ENCODE measurements at places on chromosomes 7 and 10. TPM values are rescaled to one million over a fixed set of nuclear protein-coding genes. Genes with fewer than 3 reads are reported as not detected.

RPEL1 gene
- 0.18 TPM for polyA plus RNA-seq

DNA sequence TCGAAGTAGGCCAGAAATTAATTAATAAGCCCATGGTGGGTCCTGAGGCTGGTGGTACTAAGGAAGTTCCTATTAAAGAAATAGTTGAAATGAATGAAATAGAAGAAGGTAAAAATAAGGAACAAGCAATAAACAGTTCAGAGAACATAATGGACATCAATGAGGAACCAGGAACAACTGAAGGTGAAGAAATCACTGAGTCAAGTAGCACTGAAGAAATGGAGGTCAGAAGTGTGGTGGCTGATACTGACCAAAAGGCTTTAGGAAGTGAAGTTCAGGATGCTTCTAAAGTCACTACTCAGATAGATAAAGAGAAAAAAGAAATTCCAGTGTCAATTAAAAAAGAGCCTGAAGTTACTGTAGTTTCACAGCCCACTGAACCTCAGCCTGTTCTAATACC lies 36.0 kb downstream of the SLK start:
- no peak for DNase-seq

- DNase-seq, result no peak
Observed at GRCh38 chr10:48496105-48496830, 108.6 kb downstream of the ARHGAP22 start.

HOXA9 gene
- polyA plus RNA-seq, result 124 TPM

DNA sequence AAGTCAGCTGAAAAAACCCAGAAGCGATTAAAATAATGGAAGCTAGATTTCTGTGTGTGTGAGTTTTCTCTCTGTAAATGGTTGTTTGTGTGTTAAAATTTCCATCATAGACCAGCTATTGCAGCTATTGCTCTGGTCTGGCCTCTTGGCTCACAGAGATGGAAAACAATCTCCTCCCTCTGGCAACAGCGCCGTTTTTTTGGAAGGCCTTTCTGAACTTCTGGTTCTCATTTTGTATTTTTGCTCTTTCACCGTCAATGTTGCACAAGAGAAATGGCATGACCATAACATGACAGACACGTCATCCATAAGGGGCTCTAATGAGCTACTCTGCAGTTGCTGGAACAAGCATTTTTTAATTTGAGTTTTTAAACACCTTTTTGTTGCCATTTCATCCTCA lies 91.0 kb downstream of the CUBN start:
- no peak for DNase-seq

SLC16A12 gene
- 33.3 TPM for polyA plus RNA-seq

DNA sequence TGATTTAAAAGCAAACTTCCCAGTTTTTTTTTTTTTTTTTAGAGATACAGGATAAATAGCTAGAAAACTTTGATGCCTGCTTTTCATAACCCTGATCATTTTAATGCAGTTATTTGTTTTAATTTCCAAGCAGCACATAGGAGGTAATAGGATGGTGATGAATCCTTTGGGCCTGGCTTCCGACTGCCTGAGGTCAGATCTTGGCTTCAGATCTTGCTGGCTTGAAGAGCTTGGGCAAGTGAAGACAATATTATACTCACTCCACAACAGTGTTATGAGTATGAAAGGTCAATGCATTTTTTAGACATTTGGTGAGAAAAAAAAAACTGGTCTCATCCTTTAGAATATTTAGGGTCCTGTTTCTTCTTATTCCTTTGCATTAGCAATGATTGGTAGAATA lies 124.8 kb upstream of the PRKCQ start:
- DNase-seq, result no peak

SUGCT gene
- 14.0 TPM for polyA plus RNA-seq

CCSER2 gene
- polyA plus RNA-seq, result 31.4 TPM

SPDYE11 gene
- 1.6 TPM for polyA plus RNA-seq

FXYD4 gene
- not detected for polyA plus RNA-seq

WBP1L gene
- 41.7 TPM for polyA plus RNA-seq

SPDYE9 gene
- polyA plus RNA-seq, result 1.5 TPM

DNA sequence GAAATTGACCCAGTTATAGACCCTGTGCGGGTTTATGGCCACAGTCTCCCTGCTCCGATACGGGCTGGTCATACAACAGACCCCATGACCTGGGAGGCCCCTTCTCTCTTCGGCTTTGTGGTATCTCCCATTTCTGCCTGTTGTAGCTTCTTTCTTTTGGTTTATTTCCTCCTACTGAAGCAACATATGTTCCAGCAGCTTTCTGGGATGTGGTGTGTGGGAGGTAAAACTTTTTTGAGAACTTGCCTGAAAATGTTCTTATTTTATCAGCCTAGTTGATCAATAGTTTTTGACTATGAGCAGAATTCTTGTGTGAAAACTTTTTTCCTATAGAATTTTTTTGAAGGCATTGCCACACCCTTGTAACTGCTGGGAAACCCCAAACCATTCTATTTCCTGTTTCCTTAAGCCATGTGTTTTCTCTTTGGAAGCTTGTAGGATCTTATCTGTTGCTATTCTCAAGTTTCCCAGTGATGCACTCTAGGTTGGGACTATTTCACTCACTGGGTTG lies 80.0 kb downstream of the DAGLB start:
- no peak for DNase-seq

DNA sequence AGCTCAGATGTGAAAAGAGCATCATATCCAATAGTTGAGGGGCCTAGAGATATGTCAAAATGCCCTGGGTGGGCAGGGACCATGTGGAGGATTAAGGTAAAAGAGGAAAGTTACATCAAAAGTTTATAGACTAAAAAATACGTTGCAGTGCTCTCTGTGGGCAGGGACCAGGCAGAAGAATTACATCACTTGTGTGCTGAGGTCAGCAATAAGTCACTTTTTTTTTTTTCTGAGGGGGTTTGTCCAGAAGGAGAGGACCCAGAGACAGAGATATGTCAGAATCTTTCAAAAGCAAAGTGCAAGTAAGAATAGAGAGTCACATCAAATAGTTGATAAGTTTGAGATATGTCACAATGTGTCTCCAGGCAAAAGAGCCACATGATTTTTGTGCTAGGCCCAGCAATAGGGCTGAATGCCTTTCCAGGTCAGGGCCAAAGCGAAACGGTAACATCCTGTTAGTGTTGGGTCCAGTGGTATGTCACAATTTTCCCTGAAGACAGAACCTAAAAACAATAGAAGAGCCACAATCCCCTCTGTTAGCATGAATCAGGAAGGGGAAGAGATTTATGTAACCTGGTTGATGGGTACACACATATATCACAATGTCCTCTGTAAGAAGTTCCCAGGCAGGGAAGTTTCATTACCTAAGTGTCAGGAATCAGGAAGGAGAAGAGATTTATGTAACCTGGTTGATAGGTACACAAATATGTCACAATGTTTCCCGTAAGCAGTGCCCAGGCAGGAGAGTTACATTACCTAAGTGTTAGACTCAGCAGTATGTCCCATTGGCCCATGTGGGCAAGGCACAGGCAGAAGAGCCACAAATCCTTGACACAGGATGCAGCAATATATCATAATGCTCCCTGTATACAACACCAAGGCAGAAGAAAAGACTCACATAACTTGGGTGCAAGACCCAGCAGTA lies 28.1 kb upstream of the ZNF107 start:
- DNase-seq, result no peak

BCAP29 gene
- 54.4 TPM for polyA plus RNA-seq

- no peak for DNase-seq
Observed at GRCh38 chr7:116970238-116970910, 17.1 kb downstream of the ST7 start.

SPDYE2 gene
- polyA plus RNA-seq, result 14.8 TPM

- DNase-seq, result no peak
Observed at GRCh38 chr7:152869041-152869676, 109.6 kb downstream of the ACTR3B start.

GRCh38 chr7:108452707-108453106 lies 3.5 kb downstream of the NRCAM start:
- no peak for DNase-seq

GRCh38 chr10:71006506-71006905 lies 118.1 kb upstream of the PCBD1 start:
- DNase-seq, result no peak

GRCh38 chr10:74337330-74338016 lies 186.5 kb downstream of the ADK start:
- no peak for DNase-seq

- DNase-seq, result no peak
Observed at GRCh38 chr7:48004032-48004431, 24.6 kb upstream of the HUS1 start.

GRCh38 chr10:78959924-78960285 lies 108.9 kb upstream of the ZMIZ1 start:
- no peak for DNase-seq
